Umbilical cord (tissue), 2 donors: ENCODE measurements at places on chromosomes 5 and 9.

DNA sequence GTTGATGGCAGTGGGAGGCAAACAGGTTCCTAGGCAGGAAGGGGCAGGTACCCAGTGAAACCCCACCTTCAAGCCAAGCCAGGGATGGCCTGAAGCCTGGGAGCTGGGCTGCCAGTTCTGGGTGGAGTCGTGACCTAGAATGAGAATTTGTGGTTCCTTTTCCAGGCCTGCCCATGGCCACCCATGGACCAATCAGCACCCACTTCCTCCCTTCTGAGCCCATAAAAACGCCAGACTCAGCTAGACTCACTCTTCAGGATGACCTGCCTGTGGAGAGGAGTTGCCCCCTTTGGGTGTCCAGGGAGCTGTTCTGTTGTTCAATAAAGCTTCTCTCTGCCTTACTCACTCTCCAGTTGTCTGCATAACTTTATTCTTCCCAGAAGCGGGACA, 144.0 kb upstream of the MRPS30 start:
- no peak for DNase-seq

DNA sequence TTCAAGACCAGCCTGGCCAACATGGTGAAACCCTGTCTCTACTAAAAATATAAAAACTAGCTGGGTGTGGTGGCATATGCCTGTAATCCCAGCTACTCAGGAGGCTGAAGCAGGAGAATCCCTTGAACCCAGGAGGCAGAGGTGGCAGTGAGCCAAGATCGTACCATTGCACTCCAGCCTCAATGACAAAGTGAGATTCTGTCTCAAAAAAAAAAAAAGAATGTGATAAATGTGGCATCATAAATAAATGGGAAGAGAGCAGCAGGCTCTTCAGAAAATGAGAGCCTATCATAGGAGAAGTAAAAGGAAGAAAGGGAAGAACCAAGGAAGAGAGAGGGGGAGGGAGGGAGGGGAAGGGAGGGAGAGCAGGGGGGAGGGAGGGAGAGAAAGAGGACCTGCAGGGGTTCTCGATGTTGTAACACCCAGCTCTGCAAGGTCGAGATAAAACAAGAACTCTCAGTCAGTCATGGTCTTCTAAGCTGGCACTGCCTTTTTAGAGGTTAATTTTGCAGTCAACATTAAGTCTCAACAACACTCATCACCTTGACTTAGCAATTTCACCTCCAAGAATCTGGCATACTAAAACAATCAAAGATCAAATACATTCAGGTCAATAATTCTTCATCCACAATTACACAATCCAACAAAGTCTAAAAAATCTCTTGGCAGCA, 68.7 kb upstream of the SIMC1 start:
- no peak for DNase-seq

GRCh38 chr5:173794901-173795416, 93.2 kb upstream of the CPEB4 start:
- no peak for DNase-seq

GRCh38 chr5:159826351-159827214, 89.7 kb upstream of the ADRA1B start:
- DNase-seq, result no peak

DNA sequence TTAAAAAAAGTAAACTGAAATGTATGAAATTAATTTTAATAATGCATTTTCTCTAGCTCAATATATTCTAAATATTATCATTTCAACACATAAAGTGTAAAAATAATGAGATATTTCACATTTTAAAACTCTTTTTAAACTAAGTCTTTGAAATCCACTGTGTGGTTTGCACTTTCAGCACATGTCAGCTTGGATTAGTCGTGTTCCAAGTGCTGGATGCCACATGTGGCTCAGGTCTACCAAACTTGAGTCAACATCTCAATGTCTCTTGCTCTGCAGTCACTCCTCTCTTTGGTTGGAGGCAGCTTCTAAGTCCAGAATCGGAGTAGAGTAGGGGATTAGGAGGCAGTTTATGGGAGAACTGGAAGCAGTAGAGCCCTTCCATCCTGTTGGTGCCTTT, 173.7 kb upstream of the ANKRD55 start:
- DNase-seq, result no peak

DNA sequence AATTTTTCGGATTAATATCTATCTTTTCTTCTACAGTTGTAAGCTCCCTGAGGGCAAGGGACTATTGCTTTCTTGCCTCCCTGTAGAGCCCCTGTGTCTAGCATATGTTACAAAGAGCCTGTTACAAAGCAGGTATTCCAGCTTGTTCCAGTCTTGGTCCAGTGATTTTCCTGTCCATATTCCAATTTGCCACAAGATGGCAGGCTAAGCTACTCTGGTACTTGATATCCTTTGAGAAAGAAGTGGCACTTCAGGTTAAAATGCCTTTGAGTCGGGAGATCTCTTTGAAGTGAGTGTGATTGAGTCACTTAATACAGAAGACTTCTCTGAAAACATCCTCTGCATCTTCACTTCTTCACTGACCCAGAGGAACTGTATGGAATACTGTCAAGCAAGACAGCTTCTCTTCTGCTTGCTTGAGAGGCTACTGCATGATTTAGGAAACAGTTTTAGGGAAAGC, 24.5 kb downstream of the CAVIN4 start:
- DNase-seq, result peak; percentile 65

GRCh38 chr5:36323926-36324781, 22.5 kb upstream of the RANBP3L start:
- no peak for DNase-seq

DNA sequence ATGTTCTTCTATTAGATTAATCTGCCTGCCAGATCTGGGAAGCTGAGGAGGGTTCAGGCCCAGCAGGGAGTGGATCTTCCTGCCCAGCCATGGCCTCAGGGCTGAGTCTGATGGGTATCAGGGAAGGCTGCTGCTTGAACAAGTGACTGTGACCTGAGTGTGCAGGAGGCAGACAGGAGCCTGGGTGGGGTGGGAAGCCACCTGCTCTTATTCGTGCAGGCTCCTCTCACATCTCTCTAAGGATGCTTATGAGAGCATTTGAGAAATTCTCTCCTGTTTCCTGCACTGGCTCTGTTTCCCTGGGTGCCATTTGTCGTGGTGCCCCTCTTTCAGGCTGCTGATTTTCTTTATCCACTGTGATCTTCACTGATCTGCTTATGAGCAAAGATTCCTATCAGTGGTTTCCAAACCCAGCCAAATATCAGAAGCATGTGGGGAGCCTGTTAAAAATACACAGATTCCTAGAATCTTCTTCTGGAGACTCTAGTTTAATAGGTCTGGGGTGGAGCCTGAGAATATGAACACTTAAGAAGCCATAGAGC, 2.1 kb downstream of the RGS3 start:
- DNase-seq, result no peak

GRCh38 chr5:78540335-78541085, 108.1 kb downstream of the LHFPL2 start:
- peak; percentile 42 for DNase-seq

GRCh38 chr5:140151144-140152021, 23.6 kb upstream of the CYSTM1 start:
- no peak for DNase-seq

DNA sequence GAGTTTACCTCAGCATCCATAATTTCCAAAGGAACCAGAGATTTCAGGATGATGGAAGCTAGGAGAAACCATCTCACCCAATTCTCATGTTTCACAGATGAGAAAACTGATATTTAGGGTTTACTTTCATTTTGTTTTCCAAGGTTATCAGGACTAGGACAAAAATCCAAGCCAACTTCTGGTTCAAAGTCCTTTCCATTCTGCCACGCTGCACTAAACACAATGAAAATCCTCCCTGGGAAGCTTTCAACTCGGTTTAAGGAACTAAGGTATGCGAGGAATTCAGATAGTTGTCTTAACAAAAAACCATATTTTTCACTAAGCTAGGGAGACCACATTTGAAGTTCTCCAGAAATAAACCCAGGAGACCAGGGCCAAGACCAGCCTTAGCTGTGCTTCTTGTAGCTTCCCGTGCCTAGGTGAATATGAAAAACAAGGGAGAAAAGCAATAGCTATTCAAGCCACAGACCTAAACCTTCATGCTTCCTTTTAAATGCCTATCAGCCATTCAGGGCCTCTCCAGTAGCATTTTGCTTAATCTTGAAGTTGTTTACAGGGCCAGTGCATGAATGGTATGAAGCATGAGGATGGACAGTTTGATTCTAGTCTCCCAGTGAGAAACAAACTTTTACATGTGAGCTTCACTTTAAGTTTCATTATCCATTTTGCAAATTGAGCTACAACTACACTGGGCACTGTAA, 167.9 kb downstream of the DENND1A start:
- peak; percentile 54 for DNase-seq

GRCh38 chr5:176793343-176793699, 17.0 kb upstream of the UNC5A start:
- no peak for DNase-seq

DNA sequence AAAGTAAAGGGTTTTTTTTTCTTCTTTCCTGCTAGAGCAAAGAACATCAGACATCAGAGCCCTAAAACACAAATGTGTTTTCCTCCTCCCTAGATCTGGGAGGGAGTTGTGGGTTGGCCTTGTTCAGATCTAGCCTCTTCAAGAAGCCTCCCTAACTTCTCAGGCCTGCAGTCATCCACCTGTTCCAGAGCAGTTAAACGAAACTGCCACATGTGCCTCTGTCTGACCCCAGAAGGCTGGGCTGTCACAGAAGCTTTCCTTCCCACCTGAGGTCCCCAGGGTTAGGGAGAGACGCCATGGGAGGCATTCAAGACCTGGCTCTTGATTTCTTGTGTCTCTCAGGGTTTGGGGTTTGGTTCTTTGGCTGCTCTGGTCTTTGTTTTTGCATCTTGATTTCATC, 87.0 kb downstream of the DAB2IP start:
- no peak for DNase-seq

GRCh38 chr9:36713515-36714490, 141.1 kb downstream of the MELK start:
- DNase-seq, result no peak

GRCh38 chr5:151023651-151024050, 3.3 kb downstream of the GPX3 start:
- no peak for DNase-seq

DNA sequence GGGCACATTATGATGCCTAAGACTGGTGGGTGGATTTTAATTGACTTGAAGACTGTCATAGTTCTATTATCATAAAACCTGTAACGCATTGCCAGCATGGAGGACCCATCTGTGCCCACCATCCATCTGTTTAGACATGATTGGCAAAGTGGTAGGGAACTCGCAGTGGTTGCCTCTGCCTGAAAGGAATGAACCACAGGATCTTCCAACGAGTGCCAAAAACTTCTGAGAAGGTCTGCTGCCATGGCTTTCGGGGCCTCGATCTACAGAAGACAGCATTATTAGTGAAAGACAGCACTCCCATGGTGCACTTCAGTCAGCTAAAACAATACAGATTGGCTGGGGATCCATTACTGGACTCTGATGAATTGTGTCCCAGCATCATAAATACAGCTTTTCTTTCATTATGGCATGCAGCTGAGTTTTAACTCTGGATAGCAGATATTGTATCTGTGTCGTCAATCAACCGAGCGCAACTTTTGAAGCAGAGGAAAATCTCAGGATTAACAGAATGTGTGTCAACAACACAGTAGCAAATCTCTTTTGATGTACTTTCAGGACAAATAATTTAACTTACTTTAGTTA, 74.3 kb downstream of the ZDHHC21 start:
- no peak for DNase-seq

DNA sequence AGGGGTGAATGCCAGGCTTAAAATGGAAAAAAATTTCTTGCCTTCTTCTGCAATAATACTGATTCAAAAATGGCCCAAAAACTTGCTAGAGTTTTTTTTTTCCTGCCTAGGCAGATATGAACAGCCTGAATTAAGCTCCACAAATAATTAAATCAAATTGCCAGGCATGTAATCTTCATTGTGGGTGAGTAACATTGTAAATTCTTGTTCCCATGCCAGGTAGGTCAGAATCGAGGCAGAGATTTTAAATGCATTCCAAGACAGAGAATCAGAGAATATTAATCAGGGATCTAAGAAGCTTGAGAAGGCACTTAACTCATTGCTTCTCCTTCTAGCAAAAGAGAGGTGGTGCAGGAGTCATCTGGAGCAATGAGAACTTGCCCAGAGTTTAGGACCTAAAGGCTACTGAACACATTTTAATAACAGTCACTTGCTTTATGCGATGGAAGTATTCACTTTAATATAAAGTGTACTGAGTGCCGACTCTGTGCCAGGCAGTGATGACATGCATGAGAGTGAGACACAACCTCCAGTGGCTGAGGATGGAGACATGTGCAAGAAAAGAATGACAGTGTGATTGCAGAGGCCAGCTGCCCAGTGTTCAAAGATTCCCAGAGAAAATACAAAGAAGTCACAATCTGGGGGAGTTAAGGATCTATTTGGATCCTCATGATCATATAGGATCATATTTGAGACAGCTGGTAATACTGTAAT, 102.3 kb downstream of the APBA1 start:
- peak; percentile 80 for DNase-seq

GRCh38 chr9:128529191-128529590, 23.2 kb upstream of the SPTAN1 start:
- no peak for DNase-seq

DNA sequence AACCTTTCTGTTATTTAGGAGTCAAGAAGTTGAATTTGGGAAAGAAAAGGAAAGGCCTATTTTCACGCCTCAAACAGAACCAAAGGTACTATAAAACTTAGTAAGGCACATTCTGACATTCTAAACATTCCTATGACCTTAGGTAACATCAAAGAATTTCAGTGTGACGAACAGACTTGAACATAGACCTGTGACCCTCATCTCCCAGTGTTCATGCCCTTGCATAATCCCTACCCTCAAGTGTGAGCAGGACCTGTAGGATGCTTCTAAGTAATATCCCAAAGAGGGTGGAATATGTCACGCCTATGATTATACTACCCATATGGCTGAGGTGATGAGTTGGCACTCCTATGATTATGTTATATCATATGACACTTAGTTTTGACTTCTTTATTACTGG, 540.9 kb downstream of the KIF4B start:
- DNase-seq, result no peak

- no peak for DNase-seq
Observed at GRCh38 chr5:38370358-38371100, 112.2 kb downstream of the EGFLAM start.

DNA sequence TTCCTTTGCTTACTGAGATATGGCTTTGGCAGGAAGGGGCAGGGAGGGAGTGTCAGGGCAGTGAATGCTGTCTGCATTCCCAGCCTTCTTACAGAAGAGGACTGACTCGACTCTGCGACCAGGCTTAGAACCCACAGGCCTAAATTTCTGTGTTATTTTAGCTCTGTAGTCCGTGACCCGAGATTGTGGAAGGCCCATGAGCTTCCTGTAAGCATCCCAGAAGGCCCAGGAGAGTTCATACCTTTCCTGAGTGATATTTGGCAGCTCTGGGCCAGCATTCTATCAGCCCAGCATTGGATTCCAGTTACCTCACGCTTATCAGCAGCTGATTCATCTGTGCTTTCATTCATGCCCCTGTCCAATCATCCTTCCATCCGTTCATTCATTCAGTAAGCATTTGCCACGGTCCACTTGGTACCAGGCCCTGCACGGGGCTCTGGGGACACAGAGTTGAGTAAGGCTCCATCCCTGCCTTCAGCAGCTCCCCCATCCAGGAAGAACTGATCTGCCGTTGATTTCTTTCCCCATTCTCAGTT, 28.2 kb upstream of the RPL26L1 start:
- no peak for DNase-seq

- no peak for DNase-seq
Observed at GRCh38 chr5:96708600-96708999, 46.4 kb downstream of the CAST start.
